DND-41 (cell line): ENCODE measurements at places on chromosomes 12 and 14.
A peak's percentile ranks its signal among the peaks of the same experiment; 100 is the strongest.

GRCh38 chr12:59904874-59905521, 309.2 kb downstream of the SLC16A7 start:
- no peak overlapping the region for H3K27ac ChIP-seq
- no peaks in the 10 kb centered on the region for H3K36me3 ChIP-seq
- no peaks in the 10 kb centered on the region for H3K4me1 ChIP-seq

DNA sequence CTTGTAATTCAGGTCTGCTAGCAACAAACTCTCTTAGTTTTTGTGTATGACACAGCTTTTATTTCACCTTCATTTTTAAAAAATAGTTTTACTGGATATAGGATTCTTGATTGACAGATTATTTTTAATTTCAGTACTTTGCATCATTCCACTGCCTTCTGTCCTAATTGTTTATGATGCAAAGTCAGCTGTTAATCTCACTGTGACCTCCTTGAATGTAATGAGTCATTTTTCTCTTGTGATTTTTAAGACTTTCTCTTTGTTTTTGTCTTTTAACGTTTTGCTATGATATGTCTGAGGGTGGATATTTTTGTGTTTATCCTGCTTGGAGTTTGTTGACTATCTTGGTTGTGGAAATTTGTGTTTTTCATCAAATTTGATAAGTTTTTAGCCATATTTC, 126.3 kb upstream of the FBXO33 start:
- H3K4me3 ChIP-seq, result no peak overlapping the region
- H3K4me1 ChIP-seq, result no peaks in the 10 kb centered on the region
- no peaks in the 10 kb centered on the region for H3K36me3 ChIP-seq
- no peaks in the 10 kb centered on the region for H3K27me3 ChIP-seq

- H3K27ac ChIP-seq, result no peak overlapping the region
- DNase-seq, result peak; percentile 6
- H3K36me3 ChIP-seq, result no peaks in the 10 kb centered on the region
- H3K4me1 ChIP-seq, result no peaks in the 10 kb centered on the region
Measured at GRCh38 chr14:37843954-37844607, 248.7 kb downstream of the TTC6 start.

DNA sequence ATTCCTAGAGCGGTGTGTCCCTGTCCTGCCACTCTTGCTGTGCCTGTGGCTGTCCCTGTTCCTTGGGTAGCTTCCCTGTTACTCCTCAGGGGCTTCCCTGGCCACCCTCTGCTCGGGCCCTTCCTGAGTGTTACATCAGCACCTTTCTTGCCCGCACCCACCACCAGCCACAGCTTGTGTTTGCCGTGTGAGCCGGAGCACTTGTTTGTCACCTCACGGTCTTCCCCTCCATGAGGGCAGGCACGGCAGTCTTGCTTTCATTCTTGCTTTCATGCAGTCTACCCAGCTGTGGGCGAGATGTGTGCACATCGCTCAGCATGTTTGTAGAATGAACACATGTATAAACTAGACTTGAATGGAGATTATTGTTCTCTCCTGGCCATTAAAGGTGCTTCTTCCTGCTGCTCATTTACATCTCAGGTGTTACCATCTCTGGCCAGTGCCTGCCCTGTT, 42.0 kb downstream of the TRAF3 start:
- H3K27me3 ChIP-seq, result no peaks in the 10 kb centered on the region
- no peaks in the 10 kb centered on the region for H3K4me1 ChIP-seq
- H3K36me3 ChIP-seq, result peaks cover 6% of the 10 kb centered on the region; the same call in 1 of the 2 replicates
- DNase-seq, result no peak
- no peak overlapping the region for H3K4me3 ChIP-seq

DNA sequence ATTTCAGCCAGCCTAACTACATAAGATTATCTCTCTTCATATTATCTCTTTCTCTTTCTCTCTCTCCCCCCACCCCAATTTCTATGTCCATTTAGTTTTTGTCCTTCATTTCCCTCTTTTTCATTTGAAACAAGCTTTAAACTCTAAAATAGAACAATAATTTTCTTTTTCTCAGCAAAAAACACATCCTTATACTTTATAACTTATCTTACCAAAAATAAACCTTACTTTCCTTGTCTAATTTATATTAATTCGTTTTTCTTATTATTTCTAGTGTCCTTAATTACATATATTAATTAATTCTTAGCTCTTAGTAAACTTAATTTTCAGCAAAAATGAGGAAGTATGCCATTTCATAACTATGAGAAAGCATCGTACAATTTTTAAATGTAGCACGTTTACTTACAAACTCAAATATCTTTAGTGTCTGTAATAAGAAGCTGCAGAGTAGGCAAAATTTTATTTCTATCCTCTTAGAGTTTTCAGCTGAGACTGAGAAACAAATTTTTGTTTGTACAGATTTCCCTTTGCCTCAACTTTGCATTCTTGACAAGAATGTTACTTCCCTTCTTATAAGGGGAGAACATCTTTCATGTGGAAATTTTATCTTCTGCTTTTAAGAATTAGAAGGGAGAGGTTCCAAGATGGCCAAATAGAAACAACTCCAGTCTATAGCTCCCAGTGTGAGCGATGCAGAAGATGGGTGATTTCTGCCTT, 65.1 kb upstream of the ST8SIA1 start:
- no peaks in the 10 kb centered on the region for H3K27me3 ChIP-seq
- no peaks in the 10 kb centered on the region for H3K36me3 ChIP-seq
- no peak for DNase-seq
- H3K4me1 ChIP-seq, result peaks cover 11% of the 10 kb centered on the region
- H3K4me3 ChIP-seq, result no peak overlapping the region

- DNase-seq, result no peak
- no peaks in the 10 kb centered on the region for H3K4me1 ChIP-seq
- no peak overlapping the region for H3K27ac ChIP-seq
- 0 out of 2 replicates have a peak, but pooled peaks cover under 1% of the 10 kb centered on the region for H3K36me3 ChIP-seq
Measured at GRCh38 chr14:93055651-93056115, 60.0 kb downstream of the ITPK1 start.

DNA sequence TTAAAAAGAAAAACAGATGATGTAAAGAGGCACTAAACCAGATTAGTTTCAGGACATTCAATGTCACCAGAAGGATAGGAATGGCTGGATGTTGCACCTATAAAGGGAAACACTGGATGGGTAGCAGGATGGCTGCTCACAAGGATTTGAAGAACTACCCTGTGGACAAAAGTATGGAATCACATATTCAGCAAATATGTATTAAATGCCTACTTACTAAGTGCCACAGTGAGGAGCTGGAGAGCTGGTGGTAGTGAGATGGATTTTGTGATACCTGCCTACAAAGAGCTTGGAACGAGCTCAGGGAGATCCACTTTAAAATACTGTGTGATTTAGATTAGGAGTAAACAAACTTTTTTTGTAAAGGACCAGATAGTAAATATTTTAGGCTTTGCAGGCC, 316.2 kb downstream of the PAWR start:
- no peaks in the 10 kb centered on the region for H3K27me3 ChIP-seq
- no peak overlapping the region for H3K27ac ChIP-seq
- H3K4me3 ChIP-seq, result no peak overlapping the region
- DNase-seq, result no peak
- no peaks in the 10 kb centered on the region for H3K4me1 ChIP-seq
- no peaks in the 10 kb centered on the region for H3K36me3 ChIP-seq

DNA sequence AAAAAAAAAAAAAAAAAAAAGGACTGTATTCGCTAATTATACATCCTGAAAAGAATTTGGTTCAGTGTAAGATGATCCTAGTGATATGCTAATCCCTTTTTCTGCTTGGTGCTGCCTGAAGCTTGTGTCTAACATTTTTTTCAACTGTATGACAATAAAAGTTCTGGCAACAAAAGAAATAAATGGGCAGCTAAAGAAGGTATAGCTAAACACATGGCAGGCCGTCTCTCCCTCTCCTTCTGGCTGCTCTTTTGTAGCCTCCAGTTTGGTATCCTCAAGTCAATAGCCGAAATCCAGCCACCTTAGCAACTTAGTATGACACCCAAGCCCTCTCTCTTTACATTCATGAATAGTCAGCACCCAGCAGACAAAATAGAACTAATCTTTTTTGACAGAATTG, 198.3 kb upstream of the OTX2 start:
- no peak overlapping the region for H3K4me3 ChIP-seq
- peaks cover 15% of the 10 kb centered on the region for H3K27me3 ChIP-seq
- no peaks in the 10 kb centered on the region for H3K36me3 ChIP-seq
- no peaks in the 10 kb centered on the region for H3K4me1 ChIP-seq

DNA sequence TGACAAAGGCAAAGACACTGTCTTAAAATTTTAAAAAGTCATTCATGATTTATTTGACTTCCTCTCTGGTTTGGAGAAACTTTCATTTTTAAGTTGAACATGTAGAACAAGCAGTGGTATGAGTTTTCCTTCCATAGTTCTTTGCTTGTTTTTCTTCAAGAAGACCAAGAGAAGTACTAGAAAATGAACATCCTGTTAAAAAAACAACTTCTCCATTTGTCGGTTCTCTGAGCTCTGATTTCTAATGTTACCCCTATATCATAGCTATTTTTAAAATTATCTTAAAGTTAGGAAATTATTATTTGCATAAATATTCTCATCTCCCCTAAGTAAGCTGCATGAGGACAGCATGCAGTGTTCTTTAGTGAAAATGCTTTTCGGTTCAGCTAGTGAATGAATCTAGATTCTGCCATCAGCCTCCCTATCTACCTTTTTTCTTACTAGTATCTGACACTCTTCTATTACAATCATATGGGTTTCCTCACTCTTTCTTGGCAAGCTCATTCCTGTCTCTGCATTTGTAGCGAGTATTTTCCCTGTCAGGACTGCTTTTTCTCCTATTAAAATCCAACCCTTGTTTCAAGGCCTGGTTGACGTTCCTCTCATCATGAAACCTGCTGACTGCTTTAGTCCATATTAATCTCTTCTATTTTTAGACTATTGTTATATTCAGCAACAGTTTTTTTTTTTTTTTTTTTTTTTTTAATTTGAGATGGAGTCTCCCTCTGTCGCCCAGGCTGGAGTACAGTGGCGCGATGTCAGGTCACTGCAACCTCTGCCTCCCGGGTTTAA, 15.8 kb downstream of the DIP2B start:
- H3K4me3 ChIP-seq, result no peak overlapping the region
- peaks cover 11% of the 10 kb centered on the region; the same call in 1 of the 2 replicates for H3K36me3 ChIP-seq
- 0 out of 2 replicates have a peak overlapping the region, but pooled peaks have one; percentile 32 for H3K27ac ChIP-seq
- H3K27me3 ChIP-seq, result no peaks in the 10 kb centered on the region
- H3K4me1 ChIP-seq, result no peaks in the 10 kb centered on the region; the same call in 1 of the 2 replicates

DNA sequence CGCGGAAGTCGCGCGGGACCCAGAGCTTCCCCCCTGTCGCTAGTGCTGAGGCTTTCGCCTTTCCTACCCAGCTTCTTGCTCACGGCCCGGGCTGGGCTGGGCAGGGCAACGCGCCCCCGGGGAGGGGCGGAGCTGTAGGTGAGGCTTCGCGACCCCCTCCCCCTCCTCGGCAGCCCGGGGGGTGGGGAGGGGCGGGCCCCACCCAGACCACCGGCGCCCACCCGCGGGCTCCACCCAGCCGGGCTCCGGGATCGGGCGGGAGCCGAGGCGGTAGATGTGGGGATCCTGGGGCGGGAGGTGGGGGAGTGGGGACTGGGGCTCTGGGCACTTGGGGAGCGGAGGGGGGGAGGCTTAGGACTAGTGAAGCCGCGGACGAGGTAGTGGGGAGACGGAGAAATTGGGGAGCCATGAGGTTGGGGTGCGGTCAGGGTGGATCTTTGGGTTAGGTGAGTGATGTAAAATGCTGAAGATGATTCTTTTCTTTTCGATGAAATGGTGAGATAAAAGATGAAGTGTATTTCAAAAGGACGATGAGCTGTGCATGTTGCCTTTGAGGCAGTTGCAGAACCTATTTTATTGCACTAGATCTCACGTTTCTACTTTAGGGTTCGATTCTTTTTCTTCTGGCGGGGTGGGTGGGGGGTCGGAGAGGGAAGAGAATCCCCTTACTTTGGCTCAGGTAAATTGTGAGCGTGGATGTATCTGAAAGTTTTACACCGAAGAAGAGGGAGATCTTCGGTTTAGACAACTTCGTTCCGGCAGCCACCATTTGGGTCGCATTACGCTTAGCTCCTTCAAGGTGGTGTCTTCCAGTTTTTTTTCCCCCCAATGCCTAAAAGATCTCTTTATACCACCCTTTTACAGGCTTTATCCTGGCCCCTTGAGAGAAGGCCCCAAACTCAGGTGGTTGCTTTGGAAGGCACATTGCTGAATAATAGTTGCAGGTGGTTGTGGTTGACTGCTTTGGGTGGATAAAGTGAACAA, 619 bp downstream of the ERC1 start:
- no peaks in the 10 kb centered on the region; the same call in 1 of the 2 replicates for H3K36me3 ChIP-seq
- peaks cover 38% of the 10 kb centered on the region for H3K4me1 ChIP-seq
- peak overlapping the region; percentile 53; the same call in 1 of the 2 replicates for H3K4me3 ChIP-seq
- no peaks in the 10 kb centered on the region for H3K27me3 ChIP-seq
- peak overlapping the region; percentile 69 for H3K27ac ChIP-seq
- no peak for DNase-seq

GRCh38 chr12:6310771-6311610, 509 bp downstream of the PLEKHG6 start:
- peaks cover 8% of the 10 kb centered on the region for H3K27me3 ChIP-seq
- no peaks in the 10 kb centered on the region for H3K36me3 ChIP-seq
- no peak for DNase-seq
- no peak overlapping the region for H3K4me3 ChIP-seq
- no peak overlapping the region for H3K27ac ChIP-seq

DNA sequence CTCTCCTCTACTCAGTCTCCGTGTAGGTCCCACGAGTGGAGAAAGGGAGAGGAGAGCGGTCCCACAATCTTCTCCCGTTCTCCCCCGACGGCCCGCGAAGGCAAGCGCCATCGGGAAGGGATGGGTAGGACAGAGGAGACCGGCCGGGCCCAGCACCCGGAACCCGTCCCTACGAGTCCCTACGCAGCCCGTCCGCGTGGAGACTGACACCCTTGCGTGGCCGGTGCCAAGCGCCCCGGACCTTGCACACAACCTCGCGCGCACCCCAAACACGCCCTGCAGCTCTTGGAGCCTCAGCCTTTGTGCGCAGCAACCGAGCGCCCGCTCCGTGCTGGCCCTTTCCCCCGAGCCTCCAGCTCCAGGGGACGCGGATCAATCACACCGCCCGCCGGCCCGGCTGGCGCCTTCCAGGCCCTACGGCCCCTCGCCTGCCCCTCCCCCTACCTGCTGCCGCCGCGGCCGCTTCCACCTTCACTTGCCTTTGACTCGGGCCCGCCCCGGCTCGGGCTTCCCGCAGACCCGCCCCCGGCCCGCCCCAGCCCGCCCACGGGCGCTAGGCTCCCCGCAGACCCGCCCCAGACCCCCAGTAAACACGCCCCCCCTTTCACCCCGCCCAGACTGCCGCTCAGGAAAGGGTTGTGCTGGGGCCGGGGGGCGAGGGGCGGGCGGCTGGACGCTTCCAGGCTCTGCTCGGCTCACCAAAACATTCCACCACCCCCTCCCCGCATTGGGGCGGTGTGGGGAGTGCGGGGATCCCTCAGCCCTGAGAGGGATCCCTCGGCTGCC, at the start of gene NDRG2:
Gene NDRG2 (minus strand): TSS at position 477 of the 786 bp plus-strand sequence. CDS start 1,746 bp downstream, outside the sequence.
- H3K36me3 ChIP-seq, result no peaks in the 10 kb centered on the region
- peak within 1 kb of the TSS; percentile 50 for H3K27ac ChIP-seq

GRCh38 chr14:50520947-50521815, 11.2 kb downstream of the MAP4K5 start:
- peaks cover 10% of the 10 kb centered on the region; the same call in 1 of the 2 replicates for H3K4me1 ChIP-seq
- no peaks in the 10 kb centered on the region for H3K27me3 ChIP-seq
- no peak overlapping the region for H3K27ac ChIP-seq
- peaks cover 11% of the 10 kb centered on the region; the same call in 1 of the 2 replicates for H3K36me3 ChIP-seq

- H3K27me3 ChIP-seq, result no peaks in the 10 kb centered on the region
- H3K36me3 ChIP-seq, result no peaks in the 10 kb centered on the region
- no peaks in the 10 kb centered on the region for H3K4me1 ChIP-seq
- H3K4me3 ChIP-seq, result no peak overlapping the region
- H3K27ac ChIP-seq, result no peak overlapping the region
Measured at GRCh38 chr12:23945249-23945648, 4.2 kb downstream of the SOX5 start.

GRCh38 chr12:131671871-131672270, 39.0 kb upstream of the SFSWAP start:
- H3K36me3 ChIP-seq, result no peaks in the 10 kb centered on the region
- no peak overlapping the region for H3K27ac ChIP-seq
- no peaks in the 10 kb centered on the region for H3K4me1 ChIP-seq
- peaks cover 5% of the 10 kb centered on the region for H3K27me3 ChIP-seq
